Stimulated activated CD4-positive, alpha-beta T cell treated with anti-CD3 and anti-CD28 coated beads, Interleukin-1b, Interleukin-23, amount 100 ng/mL, for 1 hour (primary cell): ENCODE measurements at places on chromosomes 4 and X.

DNA sequence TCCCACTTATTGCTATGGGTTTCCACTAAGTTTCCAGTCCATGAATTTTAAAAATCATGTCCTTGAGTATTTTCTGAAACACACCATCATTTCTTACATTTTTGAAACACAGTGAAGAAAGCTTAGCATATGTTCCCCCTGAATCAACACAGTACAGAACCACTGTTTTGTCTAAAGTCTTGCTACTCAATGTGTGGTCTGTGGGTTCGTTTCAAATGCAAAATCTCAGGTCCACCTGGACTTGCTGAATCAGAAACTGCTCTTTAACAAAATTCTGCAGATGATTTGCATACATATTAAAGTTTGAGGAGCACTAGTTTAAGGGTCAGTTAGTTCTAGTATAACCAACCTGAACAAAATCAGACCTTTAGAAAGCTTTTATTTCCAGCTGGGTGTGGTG is 60.4 kb downstream of the SUPT20HL2 start:
- DNase-seq = no peak

- DNase-seq = no peak
These were observed 53.2 kb upstream of the RBMX start for GRCh38 chrX:136933611-136934145.

DNA sequence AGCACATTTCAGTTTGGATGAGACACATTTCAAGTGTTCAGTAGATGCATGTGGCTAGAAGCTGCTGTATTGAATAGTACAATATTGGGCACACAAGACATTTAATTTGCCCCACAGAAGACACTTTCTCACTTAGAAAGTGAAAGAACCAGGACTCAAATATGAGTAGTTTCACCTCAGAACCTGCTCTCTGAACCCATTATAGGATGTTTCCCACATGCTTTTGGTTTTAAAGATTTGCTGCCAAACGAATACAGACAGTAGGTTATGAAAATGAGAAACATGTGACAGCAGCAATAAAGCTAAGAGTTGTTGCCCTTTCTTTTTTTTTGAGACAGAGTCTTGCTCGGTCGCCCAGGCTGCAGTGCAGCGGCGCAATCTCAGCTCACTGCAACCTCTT is 32.3 kb downstream of the C4orf54 start:
- no peak for DNase-seq

DNA sequence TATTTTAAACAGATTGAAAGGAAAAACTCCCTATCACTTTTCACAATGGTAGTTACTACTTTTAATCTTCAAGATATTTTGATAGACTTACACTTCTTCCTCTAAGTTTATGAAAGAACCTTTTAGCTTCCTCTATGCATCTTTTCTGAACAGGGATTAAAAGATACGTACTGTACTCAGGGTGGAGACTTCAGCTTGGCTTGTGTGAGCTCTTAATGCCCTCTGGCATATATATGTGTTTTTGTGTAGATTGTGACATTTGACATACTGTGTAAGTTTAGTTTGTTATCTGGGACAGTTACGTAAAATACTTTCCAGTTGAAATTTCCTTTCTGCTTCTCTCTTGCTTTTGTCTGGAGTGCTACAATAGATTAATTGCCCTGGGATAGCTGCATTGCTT is 109.3 kb upstream of the NUDT6 start:
- no peak for DNase-seq

GRCh38 chr4:86452924-86453531 is 93.2 kb upstream of the MAPK10 start:
- no peak for DNase-seq

GRCh38 chrX:87924619-87925018 is 407.0 kb downstream of the KLHL4 start:
- DNase-seq = no peak

GRCh38 chrX:2967998-2968909 is 38.1 kb upstream of the ARSH start:
- DNase-seq = no peak

DNA sequence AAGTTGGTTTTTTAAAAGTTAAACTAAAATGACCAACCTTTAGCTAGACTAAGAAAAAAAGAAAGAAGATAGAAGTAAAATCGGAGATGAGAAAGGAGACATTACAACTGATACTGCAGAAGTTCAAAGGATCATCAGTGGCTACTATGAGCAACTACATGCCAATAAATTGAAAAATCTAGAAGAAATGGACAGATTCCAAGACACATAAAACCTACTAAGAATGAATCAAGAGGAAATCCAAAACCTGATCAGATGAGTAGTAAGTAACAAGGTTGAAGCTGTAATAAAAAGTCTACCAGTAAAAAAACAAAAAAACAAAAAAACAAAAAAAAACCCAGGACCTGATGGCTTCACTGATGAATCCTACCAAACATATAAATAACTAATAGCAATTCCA is 16.1 kb downstream of the IQCM start:
- DNase-seq = no peak

DNA sequence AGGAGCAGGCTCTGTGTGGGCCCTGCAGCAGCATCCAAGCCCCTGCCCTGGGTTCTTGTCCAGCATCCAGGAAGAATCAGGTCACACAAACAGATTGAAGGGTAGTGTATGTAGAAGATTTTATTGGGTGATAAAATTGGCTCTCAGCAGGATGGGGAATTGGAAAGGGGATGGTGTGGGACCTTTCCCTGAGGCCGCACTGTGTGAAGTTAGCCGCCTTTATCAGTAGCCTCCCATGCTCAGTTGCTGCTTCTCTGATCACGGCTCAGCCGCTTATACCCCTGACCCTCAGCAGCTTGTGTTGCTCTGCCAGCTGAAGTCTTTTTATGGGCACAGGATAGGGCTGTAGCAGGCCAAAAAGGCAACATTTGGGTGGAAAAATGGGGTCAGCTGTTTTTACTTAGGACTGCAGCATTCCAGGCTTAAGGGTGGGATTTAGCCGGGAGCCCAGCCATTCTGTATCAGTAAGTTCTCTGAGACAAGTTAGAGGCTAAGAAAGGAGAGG is 35.2 kb upstream of the CCNG2 start:
- DNase-seq = no peak

- no peak for DNase-seq
These were observed 98.5 kb upstream of the KLF3 start for GRCh38 chr4:38565271-38566199.

DNA sequence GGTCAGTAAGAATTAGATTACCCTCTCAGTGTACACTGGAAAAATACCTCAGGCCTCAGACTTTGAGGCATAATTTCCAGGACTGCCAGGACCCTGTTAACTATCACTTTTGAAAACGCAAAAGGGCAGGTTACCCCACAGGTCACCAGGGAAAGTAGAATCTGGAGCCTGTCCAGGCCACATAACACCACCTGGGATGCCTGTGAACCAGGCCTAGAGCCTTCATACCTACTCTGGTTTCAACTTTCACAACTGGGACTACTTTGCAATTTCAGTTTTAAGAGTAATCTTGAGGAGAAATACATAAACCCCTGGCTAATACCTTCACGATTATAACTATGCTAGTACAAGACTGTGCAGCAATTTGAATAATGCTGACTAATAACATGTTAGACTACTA is 132.4 kb downstream of the HHIP start:
- no peak for DNase-seq
